ENCODE measurements at places on chromosomes 1 and 21.

DNA sequence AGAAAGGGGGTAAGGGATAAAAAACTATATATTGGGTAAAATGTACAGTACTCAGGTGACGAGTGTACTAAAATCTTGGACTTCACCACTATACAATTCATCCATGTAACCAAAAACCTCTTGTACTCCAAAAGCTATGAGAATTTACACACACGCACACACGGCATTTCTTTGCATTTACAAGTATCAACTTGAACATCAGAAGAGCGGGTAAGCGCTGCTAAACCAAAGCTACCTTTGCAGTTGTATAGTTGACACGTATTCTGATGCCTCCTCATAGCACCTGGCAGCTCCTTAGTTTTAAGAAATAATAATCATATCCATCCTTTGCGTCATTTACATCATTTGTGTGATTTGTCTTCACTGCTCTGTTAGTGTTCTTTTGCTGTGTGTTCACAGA, 17.6 kb downstream of the CDC42BPA start:
- DNase-seq = no peak

- peak; percentile 62 for DNase-seq
These were observed 7.4 kb downstream of the LHX9 start for GRCh38 chr1:197924516-197925123.

DNA sequence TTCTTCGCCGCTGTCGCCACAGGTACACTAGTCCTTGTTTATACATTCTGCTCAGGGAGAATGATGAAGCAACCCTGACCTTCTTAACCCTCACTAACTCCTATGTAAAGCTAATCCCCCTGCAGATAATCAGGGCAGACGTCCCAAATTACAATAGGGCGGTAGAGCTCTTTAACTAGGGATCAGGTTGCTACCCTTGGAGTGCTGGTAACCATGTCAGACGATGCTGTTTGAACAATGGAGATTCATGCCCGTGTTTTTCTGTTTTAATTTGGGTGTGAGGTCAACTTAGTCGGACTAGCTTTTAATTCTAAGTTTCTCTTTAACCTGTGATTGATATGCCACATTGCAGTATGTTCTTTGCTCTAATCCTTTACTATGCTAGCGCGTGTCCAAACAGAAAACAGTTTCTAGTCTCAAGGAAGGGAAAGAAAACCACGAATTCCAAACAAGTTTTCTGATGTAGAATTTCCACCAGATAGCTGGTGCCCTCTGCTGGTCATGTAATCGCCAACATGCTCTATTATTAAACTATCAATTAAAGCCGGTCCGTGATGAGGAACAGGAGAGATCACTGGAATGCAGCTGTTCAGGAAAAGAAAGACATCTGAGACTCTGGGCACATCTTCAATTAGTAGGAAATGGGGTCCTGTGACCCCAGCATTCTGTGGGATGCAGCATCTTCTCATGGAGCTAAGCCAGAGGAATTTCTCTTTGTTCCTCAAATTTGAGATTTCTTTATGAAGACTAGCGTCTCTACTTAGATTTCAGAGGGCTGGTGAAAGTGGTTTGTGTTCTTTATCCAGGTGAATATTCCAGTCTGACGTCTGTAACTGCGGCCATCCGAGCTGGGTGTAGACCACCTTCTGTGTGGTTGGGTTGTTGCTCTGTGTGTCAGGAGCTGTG, 18.3 kb upstream of the VAMP3 start:
- peak; percentile 76 for DNase-seq

DNA sequence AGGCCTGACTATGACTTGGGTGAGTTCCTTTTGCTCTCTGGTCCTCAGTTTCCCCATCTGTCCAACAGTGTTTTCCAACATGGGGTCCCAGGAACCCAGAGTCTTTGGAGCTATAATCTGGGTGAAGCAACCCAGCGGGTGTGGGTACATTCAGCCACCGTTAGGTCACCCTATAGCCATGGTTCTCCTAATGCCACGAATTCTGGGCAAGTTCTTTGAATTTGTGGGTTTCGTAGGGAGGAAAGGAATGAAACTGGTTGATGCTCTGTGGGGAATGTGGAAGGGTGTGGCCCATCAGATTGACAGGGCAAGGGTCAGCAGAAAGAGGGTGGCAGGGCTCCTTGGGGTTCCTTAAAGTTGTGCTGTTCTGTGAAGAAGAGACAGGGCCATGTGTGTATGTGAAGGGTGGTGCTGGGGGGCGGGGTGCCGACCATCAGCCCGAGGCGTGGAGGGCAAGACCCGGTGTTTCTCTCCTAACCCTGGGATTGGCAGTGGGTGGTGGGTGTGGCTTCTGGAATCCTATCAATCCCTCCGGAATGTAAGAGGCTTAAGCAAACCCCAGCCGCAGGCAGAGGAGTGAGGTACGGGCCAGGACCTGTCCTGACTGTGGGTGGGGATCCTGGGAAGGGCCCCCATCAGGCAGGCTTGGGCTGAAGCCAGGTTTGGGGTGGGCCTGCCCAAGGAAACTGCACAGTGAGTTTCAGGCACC, 35.5 kb upstream of the ZNF362 start:
- DNase-seq = no peak

DNA sequence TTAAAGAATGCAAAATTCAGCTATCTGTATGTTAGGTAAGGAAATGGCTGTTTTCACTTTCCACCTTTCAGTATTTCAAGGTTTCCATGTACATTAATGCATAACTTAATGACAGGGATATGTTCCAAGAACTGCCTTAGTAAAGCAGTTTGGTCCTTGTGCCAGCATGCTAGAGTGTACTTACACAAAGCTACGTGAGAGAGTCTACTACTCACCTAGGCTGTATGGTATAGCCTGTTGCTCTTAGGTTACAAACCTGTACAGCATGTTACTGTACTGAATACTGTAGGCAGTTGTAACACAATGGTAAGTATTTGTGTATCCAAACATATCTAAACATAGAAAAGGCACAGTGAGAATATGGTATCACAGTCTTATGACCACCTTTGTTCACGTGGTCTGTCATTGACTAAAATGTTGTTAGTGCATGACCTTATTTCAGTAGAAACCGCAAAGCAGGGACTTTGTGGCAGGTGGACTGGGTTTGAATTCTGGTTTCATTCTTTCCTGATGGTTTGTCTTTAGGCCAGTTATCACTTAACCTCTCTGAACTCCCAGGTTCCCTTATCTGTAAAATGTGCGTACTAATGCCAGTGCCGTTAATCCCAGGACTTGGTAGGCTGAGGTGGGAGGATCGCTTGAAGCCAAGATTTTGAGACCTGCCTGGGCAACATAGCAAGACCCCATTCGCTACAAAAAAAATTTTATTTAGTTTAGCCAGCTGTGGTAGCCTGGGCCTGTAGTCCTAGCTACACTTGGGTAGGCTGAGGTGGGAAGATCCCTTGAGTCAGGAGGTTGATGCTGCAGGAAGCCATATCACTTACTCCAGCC, 4.9 kb downstream of the SMYD2 start:
- DNase-seq = no peak

DNA sequence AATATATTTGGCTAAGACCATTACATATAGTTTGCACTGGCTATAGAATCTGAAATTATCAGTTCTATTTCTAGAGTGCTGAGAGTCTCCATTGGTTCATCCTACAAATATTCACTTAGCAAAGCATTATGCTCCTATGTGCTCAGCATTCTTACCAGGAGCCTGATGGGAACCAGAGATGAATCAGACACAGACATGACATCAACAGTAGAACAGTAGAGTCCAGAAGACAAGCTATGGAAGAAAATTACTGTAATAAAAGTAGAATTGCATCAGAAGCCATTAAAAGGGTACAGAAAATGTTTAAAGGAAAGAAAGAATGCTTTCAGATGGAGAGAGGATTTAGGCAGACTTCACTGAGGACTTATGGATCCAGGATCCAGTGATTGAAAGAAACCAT, 271.7 kb upstream of the SNX7 start:
- peak; percentile 34 for DNase-seq

All from suppressor macrophage treated with lipopolysaccharide for 1 hour (primary cell).